ENCODE measurements at places on chromosomes 2 and 18.

- no peak for DNase-seq
Observed at GRCh38 chr2:164763431-164763830, 78.2 kb downstream of the COBLL1 start.

DNA sequence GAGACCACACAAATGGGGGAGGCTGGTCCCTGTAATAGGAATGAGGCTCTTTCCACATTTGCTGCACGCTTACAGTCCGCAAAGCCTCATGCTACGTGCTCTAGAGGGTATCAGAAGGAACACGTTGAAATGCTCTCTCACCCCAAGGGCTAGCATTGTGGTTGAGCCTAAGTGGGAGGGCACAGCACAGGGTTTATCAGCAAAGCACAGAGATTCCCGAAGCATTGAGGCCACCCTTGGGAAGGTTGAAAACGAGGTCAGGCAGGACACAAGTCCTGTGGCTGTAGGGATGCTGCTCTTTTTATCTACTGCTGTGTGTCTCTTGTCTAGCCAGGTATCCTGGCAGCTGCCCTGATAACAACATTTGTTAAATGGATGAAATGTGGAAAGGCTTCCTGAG lies 378.3 kb downstream of the EN1 start:
- no peak for DNase-seq

DNA sequence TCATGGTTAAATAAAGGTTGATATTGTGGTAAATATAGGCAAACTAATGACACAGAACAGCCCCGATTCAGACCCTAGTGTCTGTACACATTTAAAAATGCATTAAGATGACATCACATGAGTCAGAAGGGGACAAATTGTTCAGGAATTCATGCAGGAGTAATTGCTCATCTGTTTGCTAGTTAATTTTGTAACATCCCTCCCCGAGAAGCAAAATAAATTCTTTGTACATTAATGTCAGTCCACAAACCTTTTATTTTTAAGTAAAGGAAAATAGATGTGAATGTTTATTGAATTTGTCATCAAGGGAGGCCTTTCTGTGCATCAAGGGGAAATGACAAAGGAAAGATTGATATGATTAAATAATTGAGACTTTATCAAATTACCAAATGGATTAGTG lies 69.9 kb downstream of the SH3BP4 start:
- DNase-seq: no peak

DNA sequence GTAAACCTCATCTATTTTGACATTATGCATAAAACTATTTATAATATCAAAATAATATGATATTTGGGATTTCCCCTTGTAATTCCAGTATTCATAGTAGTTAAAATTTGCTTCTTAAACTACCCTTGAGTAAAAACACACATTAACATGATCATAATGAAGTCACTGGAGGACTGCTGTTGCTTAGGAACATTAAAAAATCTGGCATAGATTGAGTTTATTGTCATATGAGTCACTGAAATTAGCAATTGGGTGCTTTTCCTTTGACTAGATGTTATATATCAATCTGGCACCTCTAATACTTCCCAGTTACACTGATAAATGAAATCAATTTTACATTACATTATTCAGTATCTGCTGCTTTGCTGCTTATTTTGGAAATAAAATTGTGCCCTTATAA lies 57.0 kb upstream of the ZC3H15 start:
- DNase-seq: no peak

DNA sequence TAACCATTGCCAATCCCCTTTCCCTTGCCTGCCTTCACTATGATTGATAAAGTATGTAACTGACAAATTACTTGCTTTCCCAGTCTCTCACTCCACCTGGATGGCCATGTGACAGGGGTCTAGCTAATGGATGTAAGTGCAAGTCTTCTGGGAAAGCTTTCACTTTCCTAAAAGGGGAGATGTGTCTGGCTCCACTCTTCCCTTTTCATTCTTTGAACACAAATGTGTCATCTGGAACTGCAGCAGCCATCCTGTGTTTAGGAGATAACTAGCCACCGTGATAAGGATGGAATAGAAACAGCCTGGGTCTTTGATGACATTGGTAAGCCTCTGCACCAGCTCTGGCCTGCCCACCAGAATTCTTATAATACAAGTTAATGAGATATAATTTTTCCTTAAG lies 38.2 kb downstream of the SNRPD1 start:
- no peak for DNase-seq

- no peak for DNase-seq
Observed at GRCh38 chr2:241154915-241155314, 4.6 kb downstream of the PPP1R7 start.

- no peak for DNase-seq
Observed at GRCh38 chr2:68237404-68237803, 14.9 kb downstream of the PPP3R1 start.

GRCh38 chr2:128597121-128597762 lies 278.6 kb upstream of the HS6ST1 start:
- no peak for DNase-seq

DNA sequence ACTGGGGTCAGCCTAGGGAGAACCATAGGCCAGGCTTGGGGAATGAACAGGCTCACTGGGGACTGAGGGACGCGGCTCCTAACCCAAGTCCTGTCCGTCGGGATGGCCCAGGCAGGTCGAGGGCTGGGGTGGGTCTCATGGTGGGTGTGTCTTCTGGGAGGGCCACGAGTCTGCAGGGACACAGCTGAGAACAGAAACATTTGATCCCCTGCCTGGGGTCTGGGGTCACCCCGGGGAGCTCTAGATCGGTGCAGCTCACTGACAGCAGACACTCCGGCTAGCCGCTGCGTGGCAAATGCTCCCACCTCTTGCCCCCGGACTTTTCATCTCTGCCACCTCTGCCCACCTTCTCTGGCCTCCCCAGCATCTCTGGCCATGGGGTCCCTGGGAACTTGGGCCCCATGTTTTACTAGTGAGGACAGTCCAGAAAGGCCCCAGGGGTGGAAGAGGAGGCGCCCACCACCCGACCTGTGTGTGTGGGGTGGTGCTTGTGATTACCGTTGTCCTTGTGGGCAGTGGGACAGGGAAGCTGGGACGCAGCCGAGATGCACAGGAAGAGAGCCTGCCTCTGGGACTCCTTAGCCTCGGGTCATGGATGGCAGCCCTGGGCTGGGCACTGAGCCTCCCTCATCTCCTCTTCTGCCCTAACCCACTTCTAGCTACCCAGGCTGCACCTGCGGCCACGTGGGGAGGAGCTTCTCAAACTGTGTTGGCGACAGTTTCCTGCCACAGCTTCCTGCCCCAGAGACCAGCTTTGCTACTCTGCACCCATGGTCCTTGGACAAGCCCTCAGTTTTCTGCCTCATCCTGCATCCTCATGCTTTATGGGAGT lies 4.9 kb downstream of the ZAP70 start:
- peak; percentile 93 for DNase-seq

DNA sequence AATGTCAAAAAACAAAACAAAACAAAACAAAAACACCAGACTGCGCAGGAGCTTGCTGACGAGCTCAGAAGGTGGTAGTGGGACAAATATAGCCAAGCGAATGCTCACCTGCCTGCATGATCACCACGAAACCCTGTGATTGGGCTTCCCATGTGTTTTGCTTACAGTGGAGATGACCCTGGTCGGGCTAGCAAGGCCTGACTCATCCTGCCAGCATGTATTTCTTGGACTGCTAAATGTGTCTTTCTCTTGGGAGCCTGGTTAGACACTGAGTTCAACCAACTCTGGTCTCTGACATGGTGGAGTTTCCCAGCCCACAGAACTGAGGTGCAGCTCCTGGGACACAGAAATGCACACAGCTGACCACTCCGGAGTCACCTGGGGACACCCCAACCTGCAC lies 30.7 kb upstream of the DUSP2 start:
- no peak for DNase-seq

DNA sequence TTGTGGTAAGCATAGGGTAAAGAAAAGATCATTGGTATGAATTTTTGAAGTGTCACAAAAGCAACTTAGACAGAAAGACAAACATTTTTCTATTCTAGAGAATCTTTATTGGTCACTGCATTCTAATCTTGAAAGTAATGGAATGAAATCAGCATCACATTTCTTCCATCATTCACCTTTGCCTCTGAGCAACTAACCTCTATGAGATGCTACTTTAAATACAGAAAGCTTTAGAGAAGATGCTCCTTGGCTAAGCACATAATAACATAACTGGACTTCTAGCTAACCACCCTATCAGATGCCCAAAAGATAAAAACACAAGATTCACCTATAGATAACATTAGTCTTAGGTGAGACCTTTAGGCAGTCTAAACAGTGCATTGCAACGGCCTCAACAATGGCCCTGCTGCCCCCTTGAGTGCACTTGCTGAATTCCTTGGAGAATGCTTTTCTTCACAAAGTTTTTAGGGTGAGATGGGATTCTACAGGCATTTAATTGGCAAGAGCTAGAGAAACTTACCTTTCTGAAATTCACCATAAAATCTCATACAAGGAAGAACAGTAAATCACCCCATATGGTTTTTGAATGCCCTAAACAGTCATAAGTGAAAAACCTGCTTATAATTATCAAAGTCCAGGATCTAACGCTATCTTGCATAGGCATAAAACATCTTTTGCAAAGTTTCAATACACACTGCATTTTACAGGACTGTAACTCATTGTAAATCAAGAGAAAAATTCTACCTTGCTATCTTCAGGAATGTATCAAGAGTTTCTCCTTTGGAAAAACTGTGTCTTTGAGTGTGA lies 791.3 kb upstream of the CHAC2 start:
- DNase-seq: no peak

DNA sequence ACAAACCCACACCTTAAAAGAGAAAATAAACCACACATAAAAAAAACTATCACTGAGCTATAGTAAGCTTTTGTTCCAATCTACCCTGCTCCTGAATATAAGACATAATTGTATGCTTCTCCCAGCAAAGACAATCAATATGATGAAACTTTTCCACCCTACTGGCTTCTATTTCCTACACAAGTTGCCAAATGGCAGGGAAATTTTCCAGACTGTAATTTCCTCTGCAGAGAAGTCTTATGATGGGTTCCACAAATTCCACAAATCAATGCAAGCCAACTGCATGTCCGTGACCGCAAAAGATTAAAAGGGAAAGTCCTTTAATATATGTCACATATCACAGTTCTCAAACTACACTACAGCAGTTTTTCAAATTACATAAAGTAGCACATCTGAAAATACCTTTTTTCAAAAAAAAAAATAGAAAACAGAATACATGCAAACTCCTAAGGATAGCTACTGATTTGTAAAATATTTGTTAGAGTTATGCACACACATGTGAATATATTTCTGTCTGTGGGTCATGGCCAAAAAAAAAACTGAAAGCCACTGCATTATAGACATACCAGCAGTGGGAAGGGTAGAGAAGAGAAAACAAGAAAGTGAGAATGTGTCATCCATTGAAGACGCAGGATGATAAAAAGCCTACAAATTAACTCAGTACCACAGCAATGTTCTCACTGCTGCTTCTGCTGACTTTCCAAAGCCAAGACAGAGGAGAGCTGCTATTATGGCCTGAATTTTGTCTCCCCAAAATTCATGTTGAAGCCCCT lies 61.4 kb downstream of the RPL31 start:
- DNase-seq: no peak

DNA sequence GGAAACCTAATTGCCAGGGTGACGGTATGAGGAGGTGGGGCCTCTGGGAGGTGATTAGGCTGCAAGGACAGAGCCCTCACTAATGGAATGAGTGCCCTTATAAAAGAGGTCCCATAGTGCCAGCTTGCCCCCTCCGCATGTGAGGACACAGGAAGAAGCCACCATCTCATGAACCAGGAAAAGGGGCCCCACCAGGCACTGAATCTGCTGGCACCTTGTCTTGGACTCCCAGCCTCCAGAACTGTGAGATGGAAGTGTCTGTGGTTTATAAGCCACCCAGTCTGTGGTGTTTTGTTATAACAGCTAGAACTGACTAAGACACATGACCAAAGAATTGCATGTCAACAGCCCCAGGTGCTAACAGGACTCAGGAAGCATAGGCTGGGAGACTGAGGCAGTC lies 214.3 kb downstream of the MGAT5 start:
- peak; percentile 22 for DNase-seq

DNA sequence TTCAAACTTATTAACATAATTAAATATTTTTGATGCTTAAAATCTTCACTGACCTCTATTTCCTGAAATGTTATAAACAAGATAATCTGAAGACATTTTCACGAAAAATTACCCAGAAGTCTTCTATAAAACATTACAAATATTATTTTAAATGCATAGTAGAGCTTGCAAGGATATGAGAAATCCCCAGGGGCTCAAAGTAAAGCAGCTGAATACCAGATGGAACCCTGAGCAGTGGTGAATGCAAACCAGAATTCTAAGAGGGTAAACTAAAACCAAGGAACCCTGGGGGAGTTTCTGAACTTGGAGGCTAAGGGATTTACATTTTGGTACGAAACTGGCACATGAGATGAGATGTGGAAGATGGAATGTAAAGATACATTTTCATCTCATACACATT lies 83.6 kb downstream of the FSHR start:
- no peak for DNase-seq

DNA sequence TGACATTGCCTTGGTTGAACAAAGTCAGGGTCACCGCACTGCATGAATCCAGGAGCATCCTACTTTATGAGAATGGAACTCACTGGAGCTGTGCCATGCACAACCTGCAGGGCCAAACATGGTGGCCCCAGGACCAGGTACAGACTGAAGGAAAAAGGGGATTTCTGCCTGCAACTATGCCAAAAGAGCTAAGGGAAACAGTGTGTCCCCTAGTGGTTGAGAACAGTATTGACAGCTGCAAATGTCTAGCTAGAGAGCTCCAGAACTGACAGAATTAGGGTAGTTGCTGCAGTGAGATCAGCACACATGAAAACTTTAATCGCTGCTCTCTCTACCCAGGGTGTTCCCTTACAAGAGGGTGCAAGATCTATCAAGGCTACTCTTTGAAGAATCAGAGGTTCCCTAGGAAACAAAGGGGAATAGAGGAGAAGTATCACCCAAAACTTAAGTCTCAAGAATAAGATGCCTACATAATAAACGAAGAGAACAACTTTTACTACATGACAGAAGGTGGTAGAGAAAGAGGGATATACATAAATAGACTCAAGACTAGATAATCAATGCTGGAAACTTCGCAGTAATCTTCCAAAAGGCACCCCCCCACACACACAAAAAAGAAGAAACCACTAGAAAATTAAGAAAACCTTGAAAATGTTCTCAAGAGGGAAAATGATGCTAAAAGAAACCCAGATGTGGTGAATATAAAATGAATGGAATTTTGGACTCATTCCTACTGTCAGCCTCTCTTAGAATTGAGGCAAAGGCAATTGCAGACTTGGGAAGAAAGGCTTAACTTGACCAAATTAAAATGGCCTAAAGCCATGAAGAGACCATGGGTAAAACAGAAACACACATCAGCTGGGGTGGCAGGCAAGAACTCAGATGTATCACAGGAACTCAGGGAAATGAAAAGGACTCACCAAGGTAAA lies 43.6 kb upstream of the IHH start:
- peak; percentile 12 for DNase-seq

DNA sequence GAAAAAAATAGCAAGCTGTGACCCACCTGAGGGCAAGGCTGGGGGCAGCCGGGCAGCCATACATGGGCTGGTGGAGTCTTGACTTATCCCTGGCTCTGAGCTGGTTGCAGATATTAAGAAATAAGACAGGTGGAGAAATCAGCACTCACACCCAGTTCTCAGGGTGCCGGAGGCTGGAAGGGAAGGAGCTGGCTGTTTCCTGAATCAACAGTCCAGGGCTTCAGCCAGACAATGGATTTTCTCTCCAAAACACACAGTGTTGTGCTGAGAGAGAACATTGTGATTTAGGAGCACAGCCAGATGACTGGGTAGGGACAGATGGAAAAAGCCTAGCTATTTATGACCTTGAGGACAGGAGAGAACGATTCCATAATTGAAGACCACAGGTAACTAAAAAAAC lies 208.8 kb downstream of the LDLRAD4 start:
- DNase-seq: no peak

- no peak for DNase-seq
Observed at GRCh38 chr18:63867368-63868125, 20.0 kb upstream of the SERPINB2 start.
